ENCODE measurements at places on chromosomes 1 and 21.

GRCh38 chr1:225470211-225471108 lies 42.6 kb upstream of the LBR start:
- no peak for DNase-seq

DNA sequence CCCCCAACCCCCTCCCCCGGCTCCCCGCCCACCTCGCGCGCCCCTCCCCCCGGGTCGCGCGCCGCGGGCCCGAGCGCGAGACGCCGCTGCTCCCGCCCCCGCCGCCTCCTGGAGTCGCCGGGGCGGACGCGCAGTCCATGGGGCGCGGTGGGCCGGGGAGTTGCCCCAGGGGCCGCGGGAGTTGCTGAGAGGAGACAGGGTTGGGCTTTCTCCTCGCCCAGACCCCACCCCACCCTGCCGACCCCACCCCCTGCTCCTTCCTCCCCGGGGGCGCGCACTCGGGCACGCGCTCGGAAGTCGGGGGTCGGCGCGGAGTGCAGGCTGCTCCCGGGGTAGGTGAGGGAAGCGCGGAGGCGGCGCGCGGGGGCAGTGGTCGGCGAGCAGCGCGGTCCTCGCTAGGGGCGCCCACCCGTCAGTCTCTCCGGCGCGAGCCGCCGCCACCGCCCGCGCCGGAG lies at the start of gene LAMC1:
TSS of gene LAMC1 (plus strand) at position 275 of the 455 bp plus-strand sequence. CDS start 297 bp downstream, outside the sequence.
- peak; percentile 41 for DNase-seq

DNA sequence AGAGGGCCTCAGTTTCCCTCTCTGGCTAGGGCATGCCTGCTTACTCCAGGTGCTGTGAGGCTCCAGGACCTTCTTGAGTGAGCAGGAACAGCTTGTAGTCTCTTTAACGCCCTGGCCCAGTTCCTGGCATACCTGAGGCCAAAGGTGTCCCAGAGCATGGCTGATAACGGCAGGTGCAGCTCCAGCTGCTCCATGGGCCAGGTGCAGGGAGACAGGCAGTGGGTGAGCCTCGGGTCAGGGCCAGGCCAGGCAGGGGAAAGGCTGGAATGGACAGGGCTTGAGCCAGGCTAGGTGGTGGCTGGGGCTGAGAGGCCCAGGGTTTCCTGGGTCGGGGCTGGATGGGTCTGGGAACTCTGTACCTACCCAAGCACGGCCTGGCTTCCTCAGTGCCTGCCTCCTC lies 18.3 kb downstream of the EDN2 start:
- no peak for DNase-seq

- no peak for DNase-seq
Observed at GRCh38 chr1:43396059-43396458, 6.4 kb downstream of the SZT2 start.

DNA sequence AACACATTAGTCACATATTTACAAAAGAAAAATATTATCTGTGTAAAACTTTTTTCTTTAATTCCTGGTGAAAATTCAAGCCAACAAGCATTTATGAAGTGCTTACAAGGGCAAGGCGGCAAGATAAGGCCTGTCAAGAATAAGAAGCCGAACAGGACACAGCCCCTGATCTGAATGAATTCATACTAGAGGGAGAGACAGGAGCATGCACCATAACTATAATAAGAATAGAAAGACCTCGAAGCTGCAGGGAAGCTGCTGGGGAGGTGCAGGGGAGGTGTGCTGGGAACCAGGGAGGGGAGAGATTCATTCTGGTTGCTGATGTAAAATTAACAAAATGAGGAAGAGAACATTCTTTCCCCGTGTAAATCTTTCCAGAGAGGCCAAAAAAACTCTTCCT lies 60.5 kb upstream of the TARDBP start:
- DNase-seq = no peak

- DNase-seq = no peak
Observed at GRCh38 chr1:107076841-107077240, 20.4 kb downstream of the PRMT6 start.

- DNase-seq = no peak
Observed at GRCh38 chr1:4447778-4448420, 206.5 kb upstream of the AJAP1 start.

DNA sequence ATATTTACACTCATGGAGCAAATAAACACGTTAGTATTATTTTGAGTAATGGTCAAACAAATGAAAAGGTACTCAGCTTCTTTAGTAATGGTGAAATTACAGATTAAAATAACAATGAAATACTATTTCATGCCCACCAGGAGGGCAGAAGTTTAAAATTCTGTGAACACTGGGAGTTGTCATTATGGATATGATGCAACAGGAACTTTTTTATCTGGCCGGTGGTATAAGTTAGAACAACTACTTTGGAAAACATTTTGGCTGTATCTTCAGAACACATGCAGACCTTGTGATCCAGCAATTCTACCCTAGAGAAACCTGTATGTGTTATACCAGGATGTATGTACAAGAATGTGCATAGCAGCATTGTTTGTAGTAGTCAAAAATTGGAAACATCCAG lies 23.2 kb upstream of the PPP1R8 start:
- no peak for DNase-seq

DNA sequence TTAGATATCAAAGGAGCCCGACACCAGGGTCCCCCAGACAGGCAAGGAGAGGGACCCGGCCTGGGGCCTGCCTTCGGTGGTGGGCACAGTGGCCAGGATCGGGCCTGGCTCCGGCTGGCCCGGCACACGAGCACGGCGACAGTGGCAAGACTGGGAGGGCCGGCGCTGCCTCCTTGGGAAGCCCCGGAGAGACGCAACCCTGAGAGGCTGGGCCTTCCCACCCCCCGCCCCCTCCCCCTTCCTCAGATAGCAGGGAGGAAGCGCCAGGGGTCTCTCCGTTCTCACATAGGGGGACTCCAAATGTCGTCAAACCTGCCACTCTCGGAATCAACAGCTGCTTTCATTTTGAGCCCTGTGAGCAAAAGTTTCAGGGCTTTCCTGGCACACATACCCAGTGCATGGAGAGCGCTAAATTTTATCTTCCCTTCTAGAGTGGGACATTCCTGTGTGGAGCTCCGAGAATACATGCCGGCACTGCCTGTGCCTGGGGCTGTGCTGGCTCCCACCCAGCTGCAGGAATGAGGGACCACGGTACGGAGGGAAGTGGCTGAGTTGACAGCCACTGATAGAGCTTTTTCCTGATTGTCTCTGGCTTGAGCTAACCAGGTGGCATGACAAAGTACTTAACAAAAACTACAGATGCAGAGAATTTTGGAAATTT lies 62.4 kb downstream of the CD247 start:
- DNase-seq = no peak

- DNase-seq = no peak
Observed at GRCh38 chr1:228337031-228337564, 69.5 kb downstream of the TRIM11 start.

Measured in iPS DF 6.9 (cell line).